ENCODE measurements at places on chromosomes 16 and 17.

DNA sequence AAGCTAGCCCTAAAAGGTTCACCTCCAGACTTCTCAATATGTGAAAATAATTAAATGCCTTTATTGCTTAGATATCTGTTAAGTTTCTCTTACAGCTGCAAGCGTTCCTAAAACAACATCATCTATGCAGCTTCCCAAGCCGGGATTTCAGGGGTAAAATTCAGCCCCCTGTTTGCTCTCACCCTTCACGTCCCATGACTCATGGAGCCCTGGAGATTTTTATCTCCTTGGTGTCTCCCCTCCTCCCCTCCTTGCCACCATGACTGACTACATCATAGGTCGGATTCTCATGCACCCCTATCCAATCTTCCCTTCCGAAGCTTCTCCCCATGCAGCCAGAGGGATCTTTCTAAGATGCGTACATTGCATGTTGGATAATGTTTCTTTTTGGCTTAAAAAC is 21.0 kb upstream of the CACNG4 start:
- DNase-seq = no peak

DNA sequence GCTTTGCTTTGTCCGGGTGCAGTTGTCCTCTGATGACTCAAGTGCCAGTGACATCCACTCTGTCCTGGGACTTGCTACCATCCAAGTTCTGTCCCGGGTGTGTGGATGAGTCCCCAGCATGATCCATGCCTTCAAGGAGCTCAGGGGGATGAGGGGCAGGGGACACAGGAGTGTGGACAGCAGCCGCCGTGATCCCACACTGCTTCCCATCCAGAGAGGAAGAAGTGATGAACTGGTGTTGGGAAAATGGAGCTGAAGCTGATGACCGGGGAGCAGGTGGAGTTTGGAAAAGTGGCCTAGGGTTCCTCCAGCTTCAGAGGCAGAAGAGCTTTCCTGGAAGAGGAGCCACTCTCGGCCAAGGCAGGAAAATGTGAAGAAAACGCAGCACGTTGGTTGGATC is 249.6 kb upstream of the TNRC6C start:
- DNase-seq = no peak

DNA sequence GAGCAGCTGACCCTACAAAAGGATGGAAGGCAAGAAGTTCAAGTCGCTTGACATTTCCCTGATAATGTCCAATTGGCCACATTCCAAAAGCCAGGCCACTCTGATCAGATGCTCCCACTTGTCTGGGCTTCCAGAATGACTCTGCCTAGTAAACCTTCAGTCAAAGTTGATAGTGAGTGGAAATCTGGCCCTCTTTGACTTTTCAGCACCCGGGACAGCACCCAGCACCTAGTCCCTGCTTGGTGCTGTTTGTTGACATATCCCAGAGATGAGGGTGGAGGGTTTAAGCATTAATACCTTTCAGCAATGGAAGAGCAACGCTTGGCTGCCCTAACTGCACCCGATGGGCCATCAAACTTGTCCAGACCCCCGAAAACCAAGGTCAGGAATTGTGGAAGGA is 131.3 kb downstream of the AIPL1 start:
- DNase-seq = no peak

- DNase-seq = no peak
Observed at GRCh38 chr17:7237266-7237760, 1.9 kb downstream of the PHF23 start.

DNA sequence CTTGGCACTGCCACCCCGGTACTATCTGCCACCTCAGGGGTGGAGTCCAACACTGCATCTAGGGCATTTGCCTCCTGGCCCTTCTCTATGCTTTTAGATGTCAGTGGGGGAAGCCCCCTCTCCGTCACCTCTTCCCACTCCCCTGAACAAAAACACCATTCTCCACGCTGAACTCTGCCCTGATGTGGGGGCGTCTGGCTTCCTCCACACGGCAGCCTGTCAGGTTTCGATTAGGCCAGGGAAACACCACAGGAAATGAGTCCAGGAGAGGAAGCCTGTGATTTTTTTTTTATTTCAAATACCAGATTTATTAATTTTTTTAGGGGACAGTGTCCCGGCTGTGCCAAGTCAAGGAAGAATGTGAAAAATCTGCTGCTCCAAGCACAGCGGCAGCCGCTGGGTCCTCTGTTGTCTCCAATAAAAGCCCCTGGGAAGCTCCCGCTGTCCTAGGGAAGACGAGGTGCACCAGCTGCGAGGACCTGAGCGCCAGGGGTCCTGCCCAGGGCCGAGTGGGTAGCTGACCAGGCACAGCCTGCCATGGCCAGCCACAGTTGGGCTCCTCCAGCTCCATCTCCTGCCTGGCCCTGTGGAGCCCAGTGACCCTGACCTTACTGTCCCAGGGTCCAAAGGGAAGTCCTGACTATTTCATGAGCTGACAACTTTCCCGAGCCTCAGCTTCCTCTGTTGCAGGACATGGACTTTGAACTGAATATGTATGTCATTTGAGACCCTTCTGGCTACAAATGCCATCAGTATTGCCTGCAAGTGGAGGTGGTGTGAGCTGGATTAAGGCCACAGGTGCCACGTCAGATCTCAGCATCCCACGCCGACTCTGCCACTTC is 336.7 kb downstream of the FOXL1 start:
- no peak for DNase-seq

DNA sequence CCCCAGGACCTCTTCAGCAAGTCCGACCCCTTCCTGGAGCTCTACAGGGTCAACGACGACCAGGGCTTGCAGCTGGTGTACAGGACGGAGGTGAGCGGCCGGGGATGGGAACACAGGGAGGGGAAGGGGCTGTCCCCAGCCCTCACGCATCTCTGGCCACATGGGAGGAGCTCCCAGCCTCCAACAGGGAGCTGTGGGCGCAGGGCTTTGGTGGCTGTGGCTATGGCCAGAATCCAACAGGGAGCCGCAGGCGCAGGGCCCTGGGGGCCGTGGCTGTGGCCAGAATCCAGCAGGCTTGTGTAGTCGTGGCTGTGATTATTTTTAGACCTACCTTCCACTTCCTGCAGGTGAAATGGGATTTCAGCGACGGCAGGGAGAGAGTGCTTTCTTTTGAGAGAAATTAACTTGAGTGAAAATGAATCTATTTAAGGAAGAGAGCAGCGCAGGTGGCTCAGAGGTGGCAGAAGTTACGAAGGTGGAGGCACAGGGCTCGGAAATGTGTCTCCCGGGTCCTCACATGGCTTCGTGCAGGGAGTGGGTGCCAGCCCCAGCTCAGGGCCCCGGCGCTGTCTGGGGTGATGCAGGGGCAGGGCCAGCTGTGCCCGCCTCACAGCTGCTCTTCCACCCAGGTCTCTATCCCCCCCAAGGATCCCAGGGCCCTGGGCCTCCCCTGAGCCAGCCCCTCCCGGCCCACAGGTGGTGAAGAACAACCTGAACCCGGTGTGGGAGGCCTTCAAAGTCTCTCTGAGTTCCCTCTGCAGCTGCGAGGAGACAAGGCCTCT is 9.4 kb downstream of the CPNE7 start:
- DNase-seq = no peak

DNA sequence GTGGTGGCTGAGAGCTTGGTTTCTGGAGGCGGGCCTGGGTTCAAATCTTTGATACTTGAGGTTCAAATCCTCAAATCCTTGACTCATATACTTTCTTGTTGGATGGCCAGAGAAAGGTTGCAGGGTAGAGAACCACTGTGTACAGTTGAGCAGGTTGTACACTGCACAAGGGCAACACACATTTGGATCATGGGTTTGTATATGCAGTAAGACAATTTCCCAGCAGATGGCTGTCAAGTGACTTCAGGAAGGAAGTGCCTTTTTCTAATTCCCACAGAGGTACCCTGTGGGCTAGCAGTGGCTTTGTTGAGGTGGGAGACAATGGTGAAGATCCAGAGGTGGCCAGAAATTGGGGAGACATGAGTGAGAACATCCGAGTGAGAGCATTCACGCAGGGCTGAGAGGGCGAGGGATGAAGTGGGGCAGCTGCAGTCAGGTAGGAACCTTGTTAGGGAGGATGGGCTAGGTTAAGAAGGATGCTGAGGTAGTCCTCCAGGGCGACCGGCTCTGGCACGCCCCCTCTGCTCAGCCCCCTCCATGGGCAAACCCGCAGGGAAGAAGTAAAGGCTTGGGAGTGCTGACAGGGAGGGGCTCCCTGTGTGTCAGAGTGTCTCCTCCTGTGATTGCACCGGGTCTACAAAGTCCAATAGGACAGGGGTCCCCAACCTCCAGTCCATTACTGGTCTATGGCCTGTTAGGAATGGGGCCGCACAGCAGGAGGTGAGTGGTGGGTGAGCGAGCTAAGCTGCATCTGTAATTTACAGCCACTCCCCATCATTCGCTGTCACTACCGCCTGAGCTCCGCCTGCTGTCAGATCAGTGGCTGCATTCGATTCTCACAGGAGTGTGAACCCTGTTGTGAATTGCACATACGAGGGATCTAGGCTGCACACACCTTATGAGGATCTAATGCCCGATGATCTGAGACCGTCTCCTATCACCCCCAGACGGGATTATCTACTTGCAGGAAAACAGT is 2.7 kb downstream of the C16orf89 start:
- no peak for DNase-seq

DNA sequence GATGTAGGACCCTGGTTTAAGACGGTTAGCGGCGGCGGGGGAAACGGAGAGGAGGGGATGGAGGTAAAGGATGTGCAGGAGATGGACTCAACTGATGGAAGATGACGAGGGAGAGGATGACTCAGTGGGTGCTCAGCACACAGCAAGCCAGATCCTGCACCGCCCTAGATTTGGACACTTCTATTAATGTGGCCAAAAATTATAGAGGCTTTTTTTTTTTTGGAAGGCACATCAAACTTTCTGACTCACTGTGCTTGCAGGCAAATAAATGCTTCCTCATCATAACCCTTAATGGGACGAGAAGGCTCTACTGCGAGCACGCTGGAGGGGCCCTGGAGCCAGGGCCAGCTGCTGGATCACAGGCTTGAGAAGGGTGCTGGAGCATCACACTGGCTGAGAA is 36.0 kb downstream of the RTN4RL1 start:
- no peak for DNase-seq

- no peak for DNase-seq
Observed at GRCh38 chr17:499951-500461, 147.4 kb upstream of the RPH3AL start.

- DNase-seq = no peak
Observed at GRCh38 chr16:50534556-50534955, 13.6 kb upstream of the NKD1 start.

GRCh38 chr17:79188048-79188447 is 113.4 kb downstream of the ENGASE start:
- DNase-seq = no peak

- DNase-seq = no peak
Observed at GRCh38 chr17:77491921-77492445, 351.2 kb downstream of the SEC14L1 start.

DNA sequence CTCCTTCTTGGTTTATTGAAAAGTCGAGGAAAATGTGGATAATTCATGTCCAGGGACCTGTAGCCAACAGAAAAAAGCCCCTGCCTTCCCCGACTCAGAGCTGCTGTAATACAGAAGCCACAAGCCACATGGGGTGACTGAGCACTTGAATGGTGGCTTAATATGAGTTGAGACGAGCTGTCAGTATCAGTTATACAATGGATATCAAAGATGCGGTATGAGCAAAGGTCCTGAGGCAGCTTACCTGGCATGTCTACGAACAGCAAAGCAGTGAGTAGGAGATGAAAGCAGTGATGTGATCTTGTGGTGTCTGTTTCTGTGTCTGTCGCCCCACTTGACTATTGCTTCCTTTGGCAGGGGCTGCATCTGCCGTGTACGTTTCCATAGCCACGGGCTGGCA is 12.2 kb upstream of the RMI2 start:
- DNase-seq = no peak
